Dermis blood vessel endothelial cell (primary cell): ENCODE measurements at places on chromosomes 7 and 10.
A peak's percentile ranks its signal among the peaks of the same experiment; 100 is the strongest.

GRCh38 chr7:27066148-27066547, 29.7 kb downstream of the HOXA1 start:
- DNase-seq: peak; percentile 40

GRCh38 chr10:75108684-75109458, 2.6 kb upstream of the SAMD8 start:
- peak; percentile 55 for DNase-seq

DNA sequence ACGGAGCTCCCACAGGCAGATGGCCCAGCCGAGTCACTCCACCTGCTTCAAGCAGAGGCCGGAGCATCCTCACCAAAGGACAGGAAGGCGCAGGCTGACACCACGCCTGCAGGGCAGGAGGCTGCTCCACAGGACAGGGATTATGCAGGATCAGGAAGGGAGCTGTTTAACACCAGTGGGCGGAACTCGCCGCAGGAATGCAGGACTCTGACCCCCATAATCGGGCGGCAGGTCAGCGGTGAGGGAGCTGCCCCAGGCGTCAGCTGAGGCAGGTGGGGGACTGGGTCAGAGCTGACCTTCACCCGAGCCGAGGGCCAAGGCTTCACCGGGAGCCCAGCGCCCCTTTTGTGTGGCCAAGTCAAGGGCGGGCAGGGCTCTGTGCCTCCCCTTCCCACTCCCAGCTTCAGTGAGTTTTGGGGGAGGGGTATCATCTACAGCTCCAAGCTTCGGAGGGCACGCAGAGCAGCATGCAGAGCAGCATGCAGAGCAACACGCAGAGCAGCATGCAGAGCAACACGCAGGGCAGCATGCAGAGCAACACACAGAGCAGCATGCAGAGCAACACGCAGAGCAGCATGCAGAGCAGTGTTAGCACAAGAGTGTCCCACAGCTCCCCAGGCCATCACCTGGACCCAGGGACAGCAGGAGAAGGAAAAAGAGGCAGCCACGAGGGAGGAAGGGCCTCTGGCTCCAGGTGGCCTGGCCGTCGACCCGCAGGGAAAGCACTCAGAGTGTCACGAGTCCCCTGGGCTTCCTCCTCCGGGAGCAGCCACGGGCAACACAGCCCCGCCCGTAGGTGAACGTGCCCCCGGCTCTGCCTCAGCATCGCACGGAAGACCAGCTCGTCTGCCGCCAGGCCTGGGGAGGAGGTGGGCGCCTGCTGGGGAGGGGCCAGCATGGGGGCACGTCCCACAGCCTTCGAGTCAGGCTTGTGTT, 151.7 kb upstream of the PPP2R2D start:
- no peak for DNase-seq

GRCh38 chr10:30765616-30766015, 136.1 kb upstream of the LYZL2 start:
- no peak for DNase-seq

DNA sequence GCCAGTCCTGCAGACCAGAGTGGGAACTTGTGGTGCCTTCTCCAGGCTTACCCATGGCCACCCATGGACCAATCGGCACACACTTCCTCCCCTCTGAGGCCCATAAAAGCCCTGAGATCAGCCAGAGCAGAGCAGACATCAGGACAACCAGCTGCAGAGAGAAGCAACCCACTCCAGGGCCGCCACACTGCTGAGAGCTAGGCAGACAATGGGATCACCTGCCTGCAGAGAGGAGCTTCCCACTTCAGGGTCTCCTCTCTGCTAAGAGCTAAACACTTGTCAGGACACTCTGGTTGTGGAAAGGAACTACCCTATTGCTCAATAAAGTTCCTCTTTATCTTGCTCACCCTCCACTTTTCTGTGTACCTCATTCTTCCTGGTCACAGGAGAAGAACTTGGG, 34.0 kb downstream of the C7orf25 start:
- DNase-seq: no peak

GRCh38 chr7:100152937-100153666, 4.4 kb downstream of the LAMTOR4 start:
- DNase-seq: no peak

DNA sequence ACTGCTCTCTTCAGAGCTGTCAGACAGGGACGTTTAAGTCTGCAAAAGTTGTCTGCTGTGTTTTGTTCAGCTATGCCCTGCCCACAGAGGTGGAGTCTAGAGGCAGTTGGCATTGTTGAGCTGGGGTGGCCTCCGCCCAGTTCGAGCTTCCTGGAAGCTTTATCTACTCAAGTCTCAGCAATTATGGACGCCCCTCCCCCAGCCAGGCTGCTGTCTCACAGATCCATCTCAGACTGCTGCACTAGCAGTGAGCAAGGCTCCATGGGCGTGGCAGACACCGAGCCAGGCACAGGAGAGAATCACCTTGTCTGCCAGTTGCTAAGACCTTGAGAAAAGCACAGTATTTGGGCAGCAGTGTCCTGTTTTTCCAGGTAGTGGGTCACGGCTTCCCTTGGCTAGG, 98.1 kb downstream of the SDHAF3 start:
- no peak for DNase-seq

- DNase-seq: peak; percentile 99
Measured at GRCh38 chr7:116426428-116427156, 72.9 kb upstream of the CAV2 start.

- no peak for DNase-seq
Measured at GRCh38 chr10:78952686-78953085, 116.1 kb upstream of the ZMIZ1 start.

DNA sequence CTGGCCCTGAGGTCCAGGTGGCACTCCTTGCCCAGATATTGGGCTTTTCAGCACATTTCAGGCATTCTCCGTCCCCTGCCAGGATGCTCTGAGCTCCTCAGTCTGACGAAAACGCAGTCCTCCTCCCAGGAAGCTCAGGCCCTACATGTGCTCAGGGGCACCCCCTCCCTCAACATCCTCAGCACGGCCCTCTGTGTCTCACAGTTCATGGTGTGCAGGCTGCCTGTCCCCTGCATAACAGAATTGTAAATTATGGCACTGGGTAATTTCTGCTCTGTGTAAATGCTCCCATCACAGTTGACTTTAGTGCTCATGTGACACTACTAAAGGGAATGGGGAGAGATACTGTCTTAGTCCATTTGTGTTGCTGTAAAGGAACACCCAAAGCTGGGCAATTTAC, 563.8 kb downstream of the DNAJB6 start:
- DNase-seq: no peak

DNA sequence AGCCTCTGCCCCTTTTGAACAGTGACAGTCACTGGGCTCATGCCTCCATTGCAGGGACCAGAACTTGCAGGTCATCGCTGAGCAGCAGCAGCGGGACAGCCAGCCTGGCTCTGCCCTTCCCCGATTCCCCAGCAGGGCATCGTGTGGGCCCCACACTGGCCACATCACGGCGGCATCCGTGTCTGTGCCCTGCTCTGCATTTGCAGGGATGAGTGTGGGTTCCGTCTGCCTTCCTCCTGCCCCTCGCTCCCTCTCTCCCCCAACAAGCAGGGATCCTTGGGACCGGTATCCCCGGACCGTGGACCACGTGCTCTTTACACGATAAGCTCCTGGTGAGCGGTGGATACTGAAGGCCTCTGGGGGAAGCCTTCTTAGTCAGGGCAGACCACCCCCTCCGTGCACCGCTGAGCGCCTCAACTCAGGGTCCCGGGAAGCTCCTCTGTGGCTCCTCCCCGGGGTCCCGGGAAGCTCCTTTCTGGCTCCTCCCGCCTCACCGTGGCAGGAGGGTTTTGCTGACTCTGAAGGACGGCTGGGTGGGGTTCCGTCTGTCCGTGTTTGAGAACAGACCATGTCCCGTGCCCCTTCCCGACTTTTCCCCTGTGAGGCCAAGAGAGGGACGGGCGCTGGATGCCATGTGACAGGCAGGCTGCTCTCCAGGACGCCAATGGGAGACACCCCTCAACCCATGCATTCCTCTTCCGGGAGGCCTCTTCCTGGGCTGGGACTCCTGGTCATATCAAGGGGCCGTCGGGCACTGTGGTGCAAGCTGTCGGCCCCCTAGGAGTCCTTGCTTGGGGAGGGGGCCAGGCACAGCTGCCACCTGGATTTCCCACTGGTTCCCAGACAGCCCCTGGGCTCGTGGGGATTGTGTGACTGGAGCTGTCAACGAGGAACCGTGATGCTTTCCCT, 23.5 kb upstream of the NKX6-2 start:
- DNase-seq: no peak

DNA sequence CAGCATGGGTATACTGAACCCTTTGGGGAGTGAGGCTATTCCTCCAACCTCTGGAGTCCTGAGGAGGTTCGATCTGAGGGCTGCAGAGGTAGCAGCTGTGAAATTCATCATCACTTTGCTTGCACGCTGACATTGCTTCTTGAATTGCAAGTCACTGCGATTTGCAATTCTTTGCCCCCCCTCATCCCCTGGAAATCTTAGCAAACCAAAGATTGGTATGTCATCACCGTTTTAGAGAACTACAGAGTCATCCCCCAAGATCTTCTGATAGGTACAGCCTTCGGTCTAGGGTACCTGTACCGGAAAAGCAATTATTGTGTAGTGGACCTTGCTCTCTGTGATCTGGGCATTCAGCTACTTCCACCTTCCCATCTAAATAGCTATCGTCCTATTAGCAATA, 192.6 kb downstream of the KLF6 start:
- no peak for DNase-seq

- peak; percentile 52 for DNase-seq
Measured at GRCh38 chr10:110530131-110530831, 32.6 kb downstream of the DUSP5 start.

DNA sequence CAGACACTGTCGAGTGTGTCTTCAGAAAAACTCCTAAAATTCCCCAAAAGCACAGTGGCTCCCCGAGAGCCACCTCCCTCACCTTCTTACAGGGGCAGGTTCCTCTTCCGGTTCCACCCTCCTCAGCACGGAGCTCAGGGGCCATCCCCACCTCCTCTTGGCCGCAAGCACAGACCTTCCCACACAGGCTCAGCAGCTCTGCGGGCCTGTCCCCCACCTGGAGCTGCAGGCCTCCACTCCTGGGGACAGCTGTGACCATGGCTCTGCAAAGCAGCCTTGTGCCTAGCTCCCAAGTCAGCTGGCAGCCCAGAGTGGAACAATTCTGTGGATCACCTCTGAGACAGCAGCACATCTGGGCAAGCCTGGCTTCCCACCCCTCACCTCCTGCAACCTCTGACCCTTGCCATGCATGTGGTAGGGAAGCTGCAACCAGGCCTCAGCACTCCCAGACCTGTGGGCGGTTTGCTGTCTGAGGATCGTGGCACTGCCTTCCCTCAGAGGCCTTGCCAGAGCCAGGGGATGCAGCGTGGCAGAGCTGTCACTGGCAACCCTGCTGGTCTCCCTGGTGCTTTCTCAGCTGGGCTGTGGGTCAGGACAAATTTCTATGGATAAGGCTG, 79.7 kb downstream of the ALOX5 start:
- DNase-seq: no peak
